ENCODE measurements at places on chromosomes 11 and 22. TPM values are rescaled to one million over a fixed set of nuclear protein-coding genes. Genes with fewer than 3 reads are reported as not detected.
A peak's percentile ranks its signal among the peaks of the same experiment; 100 is the strongest.

DNA sequence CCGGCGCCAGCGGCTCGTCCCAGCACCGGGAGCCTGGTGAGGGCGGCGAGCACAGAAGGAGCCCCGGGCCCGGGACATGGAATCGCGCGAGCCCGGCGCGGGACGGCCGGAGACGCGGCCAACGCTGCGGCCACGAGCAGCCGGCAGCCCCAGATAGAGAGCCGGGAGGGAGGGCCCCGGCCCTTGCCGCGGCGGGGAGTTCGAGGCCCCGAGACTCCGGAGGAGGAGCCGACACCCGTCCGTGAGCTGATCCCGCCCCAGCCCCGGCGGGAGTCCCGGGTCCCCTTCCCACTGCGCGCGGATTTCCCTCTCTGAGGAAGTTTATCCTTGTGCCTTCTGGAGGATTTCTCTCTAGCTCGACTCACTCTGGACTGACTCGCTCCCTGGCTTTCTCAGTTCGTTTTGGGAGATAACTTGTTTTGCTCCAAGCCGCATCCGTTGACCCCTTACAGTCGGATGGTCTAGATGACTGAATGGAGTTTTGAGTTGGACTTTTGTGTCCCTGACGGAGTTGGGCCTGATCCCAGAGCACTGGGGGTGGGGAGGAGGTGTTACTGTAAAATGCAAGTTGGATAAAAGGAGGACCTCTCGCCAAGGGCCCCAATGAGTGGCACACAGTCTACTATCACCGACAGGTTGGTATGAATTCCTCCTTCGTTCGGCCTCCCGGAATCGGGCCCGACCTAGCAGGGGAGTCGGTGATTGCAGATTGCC lies 585 bp downstream of the ARHGEF12 start:
- H3K36me3 ChIP-seq: peaks cover 6% of the 10 kb centered on the region
- H3K27me3 ChIP-seq: peaks cover 54% of the 10 kb centered on the region
- H3K27ac ChIP-seq: peak overlapping the region; percentile 87
- H3K4me1 ChIP-seq: peaks cover 30% of the 10 kb centered on the region
- peak; percentile 76 for DNase-seq
- H3K4me3 ChIP-seq: peak overlapping the region; percentile 96

- DNase-seq: no peak
- H3K27ac ChIP-seq: no peak overlapping the region
- H3K4me1 ChIP-seq: peaks cover 13% of the 10 kb centered on the region
- H3K27me3 ChIP-seq: no peaks in the 10 kb centered on the region
- peaks cover 3% of the 10 kb centered on the region for H3K36me3 ChIP-seq
- no peak overlapping the region for H3K4me3 ChIP-seq
Measured at GRCh38 chr11:61779666-61780525, 12.5 kb downstream of the TMEM258 start.

GRCh38 chr11:13229711-13230318 lies 47.8 kb upstream of the BMAL1 start:
- peaks cover 4% of the 10 kb centered on the region for H3K4me1 ChIP-seq
- H3K27ac ChIP-seq: no peak overlapping the region
- no peak for DNase-seq
- no peaks in the 10 kb centered on the region for H3K36me3 ChIP-seq
- no peak overlapping the region for H3K4me3 ChIP-seq

GRCh38 chr11:95795627-95796295 lies 5.5 kb downstream of the CEP57 start:
- no peak for DNase-seq
- no peaks in the 10 kb centered on the region for H3K27me3 ChIP-seq
- H3K27ac ChIP-seq: no peak overlapping the region

DNA sequence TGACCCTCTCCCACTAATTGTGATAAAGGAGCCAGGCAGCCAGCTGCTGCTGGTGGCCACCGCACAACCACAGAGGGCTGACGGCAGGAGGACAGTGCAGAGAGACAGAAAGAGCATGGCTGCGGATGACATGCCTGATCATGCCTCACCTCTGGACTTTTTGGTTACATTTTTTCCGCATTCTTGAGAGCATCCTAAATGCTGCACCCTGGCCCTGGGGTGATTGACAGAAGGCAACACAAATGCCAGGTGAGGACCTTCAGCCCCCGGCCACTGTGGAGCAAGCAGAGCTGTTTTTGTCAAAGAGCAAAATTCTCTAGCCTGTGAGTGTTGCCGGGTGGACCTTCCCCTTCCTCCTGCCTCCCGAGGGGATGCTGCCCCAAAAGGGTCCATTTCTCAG lies 78.5 kb downstream of the RPS6KA4 start:
- no peaks in the 10 kb centered on the region for H3K36me3 ChIP-seq
- no peak overlapping the region for H3K4me3 ChIP-seq
- H3K4me1 ChIP-seq: no peaks in the 10 kb centered on the region
- H3K27me3 ChIP-seq: peaks cover 8% of the 10 kb centered on the region
- H3K27ac ChIP-seq: no peak overlapping the region

DNA sequence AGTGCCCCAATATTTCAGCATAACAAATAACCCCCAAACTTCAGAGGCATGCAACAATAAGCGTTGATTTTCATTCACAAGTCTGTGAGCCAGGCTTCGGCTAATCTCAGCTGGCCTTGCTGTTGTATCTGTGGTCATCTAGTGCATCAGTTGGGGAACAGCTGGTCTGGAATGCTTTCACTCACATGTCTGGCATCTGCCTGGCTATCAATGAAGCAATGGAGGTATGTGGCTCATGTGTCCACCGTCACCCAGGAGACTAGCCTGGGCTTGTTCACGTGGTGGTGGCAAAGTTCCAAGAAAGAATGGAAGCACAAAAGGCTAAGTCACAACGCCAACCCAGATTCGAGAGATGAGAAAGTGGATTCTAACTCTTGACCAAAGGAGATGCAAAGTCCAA lies 304.8 kb upstream of the ISX start:
- no peak overlapping the region for H3K27ac ChIP-seq
- no peaks in the 10 kb centered on the region for H3K27me3 ChIP-seq
- H3K4me3 ChIP-seq: no peak overlapping the region
- DNase-seq: no peak
- H3K4me1 ChIP-seq: no peaks in the 10 kb centered on the region

GRCh38 chr11:108891143-108891542 lies 226.3 kb downstream of the DDX10 start:
- no peak overlapping the region for H3K27ac ChIP-seq
- H3K27me3 ChIP-seq: no peaks in the 10 kb centered on the region
- peaks cover 3% of the 10 kb centered on the region for H3K4me1 ChIP-seq
- no peak for DNase-seq
- H3K36me3 ChIP-seq: no peaks in the 10 kb centered on the region

GRCh38 chr22:27438271-27438980 lies 363.1 kb downstream of the MN1 start:
- DNase-seq: no peak
- no peaks in the 10 kb centered on the region for H3K4me1 ChIP-seq
- no peaks in the 10 kb centered on the region for H3K36me3 ChIP-seq
- no peak overlapping the region for H3K27ac ChIP-seq
- no peaks in the 10 kb centered on the region for H3K27me3 ChIP-seq
- no peak overlapping the region for H3K4me3 ChIP-seq

DNA sequence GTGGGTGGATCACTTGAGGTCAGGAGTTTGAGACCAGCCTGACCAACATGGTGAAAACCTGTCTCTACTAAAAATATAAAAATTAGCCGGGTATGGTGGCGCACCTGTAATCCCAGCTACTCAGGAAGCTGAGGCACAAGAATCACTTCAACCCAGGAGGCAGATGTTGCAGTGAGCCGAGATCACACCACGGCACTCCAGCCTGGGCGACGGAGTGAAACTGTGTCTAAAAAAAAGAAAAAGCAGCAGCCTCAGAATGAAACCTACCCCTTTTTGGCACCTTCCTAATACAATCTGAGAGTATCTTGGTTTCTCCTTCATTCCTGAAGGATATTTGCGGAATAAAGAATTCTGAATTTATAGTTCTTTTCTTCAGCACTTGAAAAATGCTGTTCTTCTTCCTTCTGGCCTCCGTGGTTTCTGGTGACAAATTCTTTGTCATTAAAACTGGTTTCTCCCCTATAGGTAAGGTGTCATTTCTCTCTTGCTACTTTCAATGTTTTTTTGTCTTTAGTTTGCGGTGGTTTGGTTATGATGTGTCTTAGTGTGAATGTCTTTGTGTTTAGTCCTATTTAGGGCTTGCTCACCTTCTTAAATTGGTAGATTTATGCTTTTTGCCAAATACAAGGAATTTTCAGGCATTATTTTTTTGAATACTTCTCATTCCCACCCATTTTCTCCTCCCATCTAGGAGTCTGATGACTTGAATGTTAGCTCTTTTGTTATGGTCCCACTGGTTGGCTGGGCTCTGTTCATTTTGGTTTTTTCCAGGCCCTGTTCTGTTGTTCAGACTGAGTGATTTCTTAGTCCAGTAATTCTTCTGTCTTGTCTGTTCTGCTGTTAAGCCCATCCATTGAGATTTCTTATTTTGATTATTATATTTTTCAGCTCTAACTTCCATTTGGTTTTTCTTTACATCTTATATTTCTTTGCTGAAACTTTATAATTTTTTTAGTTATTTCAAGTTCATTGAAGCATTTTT lies 15.4 kb downstream of the ASRGL1 start:
- peak overlapping the region; percentile 64 for H3K27ac ChIP-seq
- H3K27me3 ChIP-seq: no peaks in the 10 kb centered on the region
- peaks cover 2% of the 10 kb centered on the region for H3K36me3 ChIP-seq
- DNase-seq: no peak
- H3K4me1 ChIP-seq: peaks cover 8% of the 10 kb centered on the region
- no peak overlapping the region for H3K4me3 ChIP-seq

DNA sequence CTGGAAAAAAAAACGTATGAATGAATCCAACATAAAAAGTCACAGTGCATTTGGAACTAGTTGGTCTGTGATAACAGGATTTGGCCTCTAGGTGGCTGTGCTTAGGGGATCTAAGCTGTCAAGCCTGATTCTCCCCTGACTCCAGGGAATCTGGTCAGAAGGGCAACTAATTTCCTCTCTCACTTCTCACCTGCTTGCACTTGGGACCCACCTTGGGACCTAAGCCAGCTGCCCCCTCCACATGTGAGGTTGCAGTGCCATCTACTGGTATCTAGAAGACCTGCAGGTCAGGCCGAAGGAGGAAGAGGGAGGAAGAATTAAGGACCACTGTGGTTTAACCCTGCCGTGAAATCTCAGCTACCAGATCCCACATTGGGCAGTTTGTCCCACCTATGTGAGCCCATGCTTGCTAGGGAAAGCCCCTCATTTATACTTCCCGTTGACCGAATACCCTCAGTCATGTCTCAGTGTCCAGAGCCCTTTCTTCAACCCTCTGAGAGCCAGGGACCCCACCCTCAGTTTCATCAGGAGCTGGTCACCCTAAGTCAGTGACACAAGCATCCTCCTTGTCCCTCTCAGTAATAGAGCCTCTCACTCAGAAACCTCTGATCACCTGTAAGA lies 33.2 kb upstream of the CAVIN3 start:
- peak overlapping the region; percentile 16 for H3K27ac ChIP-seq
- no peaks in the 10 kb centered on the region for H3K36me3 ChIP-seq
- peaks cover 36% of the 10 kb centered on the region for H3K4me1 ChIP-seq
- no peak overlapping the region for H3K4me3 ChIP-seq

- H3K36me3 ChIP-seq: no peaks in the 10 kb centered on the region
- H3K4me3 ChIP-seq: no peak overlapping the region
- H3K4me1 ChIP-seq: no peaks in the 10 kb centered on the region
- H3K27me3 ChIP-seq: no peaks in the 10 kb centered on the region
- no peak for DNase-seq
- H3K27ac ChIP-seq: no peak overlapping the region
Measured at GRCh38 chr11:86575208-86575855, 97.1 kb downstream of the ME3 start.

GRCh38 chr11:100939571-100939970 lies 190.0 kb downstream of the PGR start:
- no peak overlapping the region for H3K4me3 ChIP-seq
- DNase-seq: no peak
- no peaks in the 10 kb centered on the region for H3K27me3 ChIP-seq
- H3K36me3 ChIP-seq: no peaks in the 10 kb centered on the region
- no peak overlapping the region for H3K27ac ChIP-seq

DNA sequence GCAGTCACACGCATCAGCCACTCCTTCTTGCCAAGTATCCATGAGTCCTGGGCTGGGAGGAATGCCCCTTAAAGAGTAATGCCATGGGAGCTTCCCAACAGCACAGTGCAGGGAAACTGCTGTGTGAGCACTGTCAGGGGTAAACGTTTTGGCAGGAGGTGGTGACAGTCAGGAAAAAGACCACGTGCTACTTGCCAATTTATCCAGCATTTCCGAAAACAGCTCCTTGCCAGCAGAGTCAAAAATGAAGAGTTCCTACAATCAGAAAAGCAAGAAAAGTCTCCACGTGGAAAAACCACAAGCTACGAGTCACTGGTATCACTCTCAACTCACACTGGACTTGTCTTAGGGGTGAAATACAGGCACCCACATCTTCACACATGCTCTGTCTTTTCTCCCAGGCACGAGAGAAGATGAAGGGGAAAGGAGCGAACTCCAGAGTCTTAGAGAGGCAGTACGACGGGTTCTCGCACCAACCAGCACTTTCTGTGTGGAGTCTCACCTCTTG lies 9.9 kb downstream of the IFT27 start:
- no peaks in the 10 kb centered on the region for H3K27me3 ChIP-seq
- no peak overlapping the region for H3K27ac ChIP-seq
- peaks cover 2% of the 10 kb centered on the region for H3K4me1 ChIP-seq
- no peak for DNase-seq
- H3K4me3 ChIP-seq: no peak overlapping the region

DNA sequence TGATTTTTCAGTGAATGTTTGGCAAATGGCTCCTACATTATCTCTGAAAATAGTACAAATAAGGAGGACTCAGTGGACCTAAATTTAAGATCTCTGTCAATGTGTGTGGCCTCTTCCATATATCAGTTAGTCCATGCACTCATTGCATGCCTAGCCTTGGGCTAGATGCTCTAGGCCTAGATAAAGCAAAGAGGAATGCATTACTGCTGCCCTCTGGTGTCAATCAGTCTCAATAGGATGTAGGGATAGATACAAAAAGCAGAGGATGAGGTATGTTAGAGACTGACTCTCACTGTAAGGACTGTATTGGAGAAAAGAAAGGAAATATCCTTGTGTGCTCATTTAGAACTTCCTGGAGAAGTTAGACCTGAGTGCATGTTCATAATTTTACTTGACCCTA lies 42.0 kb downstream of the MS4A2 start:
- H3K27ac ChIP-seq: no peak overlapping the region
- H3K36me3 ChIP-seq: no peaks in the 10 kb centered on the region
- no peaks in the 10 kb centered on the region for H3K27me3 ChIP-seq

PRRG4 gene
- 0.85 TPM for total RNA-seq

LMO2 gene
- not detected for total RNA-seq

PAX6 gene
- total RNA-seq: not detected
